ENCODE measurements at places on chromosomes 1 and 21. TPM values are rescaled to one million over a fixed set of nuclear protein-coding genes. Genes with fewer than 3 reads are reported as not detected.
A peak's percentile ranks its signal among the peaks of the same experiment; 100 is the strongest.

GRCh38 chr1:52238474-52238873 is 96.6 kb downstream of the ZFYVE9 start:
- DNase-seq = no peak
- no peak overlapping the region for H3K4me3 ChIP-seq

DNA sequence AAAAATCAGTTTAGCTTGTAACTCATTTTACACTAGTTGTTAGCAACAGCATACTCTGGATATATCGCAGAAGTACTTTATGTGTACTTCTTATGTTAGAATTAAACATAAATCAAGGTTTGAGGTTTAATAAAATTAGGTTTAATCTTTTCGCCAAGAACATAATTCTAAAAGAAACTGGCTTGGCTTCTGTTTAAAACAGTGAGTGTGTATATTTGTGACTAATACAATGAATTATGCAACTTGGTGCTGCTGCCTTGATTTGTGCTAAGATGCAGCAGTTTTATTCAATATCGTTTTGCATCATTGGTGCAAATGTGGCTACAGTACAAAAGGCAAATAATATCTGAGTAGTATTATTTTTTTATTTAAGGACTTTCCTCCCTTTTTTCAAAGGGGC is 44.8 kb downstream of the USP25 start:
- H3K27me3 ChIP-seq = no peaks in the 10 kb centered on the region

The UBXN10 gene
- 2.9 TPM for total RNA-seq

DNA sequence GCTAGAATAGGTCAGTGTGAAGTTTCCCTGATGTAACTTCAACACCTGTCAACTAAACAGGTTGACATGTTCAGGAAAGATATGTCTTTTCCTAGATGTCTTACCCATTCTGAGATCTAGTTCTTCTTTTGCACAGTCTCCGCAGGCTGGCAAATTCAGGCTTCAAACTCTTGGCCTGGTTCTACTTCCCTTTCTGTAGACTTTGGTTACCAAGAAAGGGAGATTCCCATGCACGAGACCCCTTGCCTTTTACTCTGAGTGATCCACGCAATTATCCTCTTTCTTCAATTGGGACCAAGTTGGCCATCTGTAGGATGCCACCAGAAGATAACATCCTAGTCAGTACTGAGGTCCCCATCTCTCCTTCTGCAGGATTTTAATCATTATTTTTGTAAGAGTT is 2.0 kb downstream of the CFAP45 start:
- no peaks in the 10 kb centered on the region for H3K27me3 ChIP-seq
- H3K4me1 ChIP-seq = peaks cover 4% of the 10 kb centered on the region
- no peaks in the 10 kb centered on the region for H3K36me3 ChIP-seq
- H3K4me3 ChIP-seq = no peak overlapping the region
- no peak overlapping the region for H3K27ac ChIP-seq

The STPG1 gene
- total RNA-seq = 6.3 TPM

DNA sequence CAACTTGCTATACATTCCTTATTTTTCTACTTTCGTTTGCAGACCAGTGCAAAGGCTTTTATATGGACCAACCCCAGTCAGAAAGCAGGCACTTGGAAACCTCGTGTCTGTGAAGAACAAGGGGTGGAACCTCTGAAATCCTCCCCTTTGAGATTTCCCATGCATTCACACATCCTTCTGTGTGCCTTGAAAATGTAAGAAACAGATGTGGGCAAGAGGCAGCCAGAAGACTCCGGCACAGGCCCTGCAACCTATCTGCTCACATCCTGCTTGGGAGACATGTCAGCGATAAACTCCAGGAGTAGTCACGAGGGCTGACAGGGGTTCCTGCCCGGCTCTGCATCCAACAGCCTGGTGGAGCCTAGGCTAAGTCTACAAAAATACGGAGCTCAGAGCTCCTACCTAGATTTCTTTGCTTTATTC is 42.5 kb downstream of the ETS2 start:
- no peaks in the 10 kb centered on the region for H3K36me3 ChIP-seq
- DNase-seq = no peak
- no peak overlapping the region for H3K4me3 ChIP-seq
- no peaks in the 10 kb centered on the region for H3K27me3 ChIP-seq
- H3K27ac ChIP-seq = no peak overlapping the region

DNA sequence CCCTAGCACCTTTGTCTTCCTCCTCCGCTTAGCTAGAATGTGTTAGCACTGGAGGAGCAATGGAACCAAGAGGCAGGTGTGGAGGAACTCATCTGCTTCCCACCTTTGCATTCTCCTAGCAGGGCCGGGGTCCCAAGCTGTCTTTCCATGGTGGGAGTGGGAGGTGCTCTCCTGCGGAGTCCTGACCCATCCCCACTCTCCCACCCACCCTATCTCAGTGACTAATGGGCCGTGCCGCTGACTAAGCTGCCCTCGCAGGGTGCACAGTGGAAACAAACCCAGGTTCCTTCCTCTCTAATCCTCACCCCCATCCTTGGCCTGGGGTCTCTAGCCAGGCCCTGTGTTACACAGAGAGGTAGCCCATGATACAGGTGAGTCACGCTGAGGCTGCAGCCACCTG is 177.5 kb downstream of the HIVEP3 start:
- H3K36me3 ChIP-seq = no peaks in the 10 kb centered on the region
- no peaks in the 10 kb centered on the region for H3K27me3 ChIP-seq
- no peak overlapping the region for H3K27ac ChIP-seq
- DNase-seq = no peak

GRCh38 chr1:244322791-244323521 is 128.8 kb downstream of the ADSS2 start:
- peaks cover 10% of the 10 kb centered on the region for H3K4me1 ChIP-seq
- H3K27ac ChIP-seq = peak overlapping the region; percentile 73
- H3K4me3 ChIP-seq = no peak overlapping the region
- no peaks in the 10 kb centered on the region for H3K27me3 ChIP-seq
